ENCODE measurements at places on chromosomes 1 and 21.

DNA sequence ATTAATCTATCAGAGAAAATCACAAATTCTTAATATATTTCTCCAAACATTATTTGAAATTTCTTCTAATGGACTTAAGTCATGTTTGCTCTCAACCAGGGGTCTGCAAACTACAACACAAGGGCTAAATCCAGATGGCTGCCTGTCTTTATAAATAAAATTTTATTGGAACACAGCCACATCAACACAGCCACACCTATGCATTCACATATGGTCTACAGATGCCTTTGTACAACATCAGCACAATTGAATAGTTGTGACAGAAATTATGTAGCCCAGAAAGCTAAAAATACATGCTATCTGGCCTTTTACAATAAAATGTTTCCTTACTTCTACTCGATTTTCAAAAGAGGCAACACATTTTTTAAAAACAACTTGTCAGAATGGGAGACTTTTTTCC, 103.9 kb downstream of the DPYD start:
- DNase-seq, result no peak

DNA sequence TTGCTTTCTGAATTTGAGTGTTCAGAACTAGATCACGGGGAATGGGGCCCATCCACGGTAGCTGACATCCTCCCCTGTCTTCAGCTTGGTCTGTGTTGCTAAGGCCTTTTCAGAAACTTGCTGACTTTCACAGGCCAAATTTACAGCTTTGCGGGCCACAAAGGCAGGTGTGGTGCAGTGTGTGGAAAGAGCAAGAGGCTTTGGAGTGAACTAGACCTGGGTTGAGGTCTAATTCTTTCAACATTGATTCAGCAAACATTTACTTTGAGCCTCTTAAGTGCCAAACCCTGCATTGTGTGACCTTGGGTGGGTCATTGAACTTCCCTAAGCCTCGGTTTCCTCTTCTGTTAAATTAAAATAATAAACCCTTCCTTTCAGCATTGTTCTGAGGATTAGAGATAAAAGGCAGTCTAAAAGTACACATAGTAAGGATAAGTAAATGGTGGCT, 24.3 kb downstream of the STPG1 start:
- DNase-seq, result no peak

DNA sequence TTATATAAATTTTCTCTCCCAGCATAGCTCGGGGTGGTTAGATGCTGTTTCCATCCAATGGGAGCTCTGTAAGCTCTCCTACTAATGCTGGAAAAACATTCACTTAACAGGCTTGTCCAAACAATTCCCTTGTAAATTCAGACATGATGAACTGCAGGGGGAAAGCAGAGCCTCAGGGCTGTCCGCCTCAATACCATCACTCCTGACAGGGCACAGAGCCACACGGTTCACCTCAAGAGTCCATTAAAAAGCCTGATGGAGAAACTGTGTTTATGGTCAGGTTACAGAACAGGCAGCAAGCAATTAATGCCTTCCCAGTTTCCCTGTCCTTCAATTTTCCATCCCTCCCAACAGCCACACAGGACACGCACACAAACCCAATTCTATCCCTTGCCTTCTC, 171.0 kb downstream of the BRINP2 start:
- no peak for DNase-seq

- no peak for DNase-seq
These were observed 8.9 kb downstream of the C1orf115 start for GRCh38 chr1:220699044-220699443.

DNA sequence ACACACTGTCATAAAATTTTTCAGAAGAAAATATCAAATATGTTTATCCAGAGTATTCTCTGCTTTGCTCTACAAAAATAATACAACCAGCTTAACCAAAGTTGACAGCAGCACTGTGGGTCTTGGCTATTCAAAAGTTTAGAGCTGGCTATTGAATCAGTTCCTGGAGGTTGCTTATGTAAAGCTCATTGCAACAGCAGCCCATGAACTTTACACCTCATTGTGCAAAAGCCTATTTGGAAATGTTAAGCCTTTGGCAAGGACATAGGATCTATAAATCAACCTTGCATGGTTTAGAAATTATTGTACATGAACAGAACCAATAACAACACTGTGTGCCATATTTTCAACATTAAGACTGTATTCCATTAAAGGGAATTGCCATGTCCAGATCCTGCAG, 714.9 kb downstream of the ADGRL2 start:
- DNase-seq, result no peak

GRCh38 chr21:39339231-39339630, 9.7 kb downstream of the HMGN1 start:
- DNase-seq, result no peak

Measured in brain (organoid and tissue), 16 donors.